ENCODE measurements at places on chromosomes 5 and 9.

GRCh38 chr9:72947984-72948465 lies 4.8 kb downstream of the ALDH1A1 start:
- no peak for DNase-seq

- DNase-seq: no peak
These were observed 2.9 kb downstream of the TLN1 start for GRCh38 chr9:35729101-35729500.

GRCh38 chr9:37449862-37450632 lies 15.2 kb downstream of the ZBTB5 start:
- no peak for DNase-seq

GRCh38 chr5:13745508-13745907 lies 199.0 kb downstream of the DNAH5 start:
- no peak for DNase-seq

Measured in smooth muscle cell of the brain vasculature (primary cell).